ENCODE measurements at places on chromosomes 7 and 10. TPM values are rescaled to one million over a fixed set of nuclear protein-coding genes. Genes with fewer than 3 reads are reported as not detected.

HOXA7 gene
- 5.1 TPM for total RNA-seq

HOXA4 gene
- 2.7 TPM for total RNA-seq

GPC2 gene
- total RNA-seq: 0.67 TPM

CPA2 gene
- 0.08 TPM for total RNA-seq

SMO gene
- 19.3 TPM for total RNA-seq

HOXA11 gene
- total RNA-seq: 0.67 TPM

ARMC3 gene
- 0.53 TPM for total RNA-seq

SLC18A3 gene
- total RNA-seq: not detected

KNDC1 gene
- total RNA-seq: 1.8 TPM

SCART1 gene
- 0.26 TPM for total RNA-seq

ACSM6 gene
- not detected for total RNA-seq

ST8SIA6 gene
- 0.07 TPM for total RNA-seq

EPHA1 gene
- not detected for total RNA-seq

AQP1 gene
- total RNA-seq: 0.45 TPM

Data from A549 treated with CpdA at 1 μM for 4 hours (cell line).